ENCODE measurements at places on chromosomes 7 and 10.

GRCh38 chr10:96639899-96640298, 53.1 kb upstream of the TM9SF3 start:
- DNase-seq = no peak

- no peak for DNase-seq
Measured at GRCh38 chr7:136859803-136860202, 8.6 kb upstream of the CHRM2 start.

- no peak for DNase-seq
Measured at GRCh38 chr10:51707821-51708424, 8.5 kb upstream of the CSTF2T start.

- DNase-seq = no peak
Measured at GRCh38 chr7:2251841-2252771, 10.1 kb downstream of the NUDT1 start.

GRCh38 chr7:156167417-156167807, 355.1 kb upstream of the SHH start:
- no peak for DNase-seq

DNA sequence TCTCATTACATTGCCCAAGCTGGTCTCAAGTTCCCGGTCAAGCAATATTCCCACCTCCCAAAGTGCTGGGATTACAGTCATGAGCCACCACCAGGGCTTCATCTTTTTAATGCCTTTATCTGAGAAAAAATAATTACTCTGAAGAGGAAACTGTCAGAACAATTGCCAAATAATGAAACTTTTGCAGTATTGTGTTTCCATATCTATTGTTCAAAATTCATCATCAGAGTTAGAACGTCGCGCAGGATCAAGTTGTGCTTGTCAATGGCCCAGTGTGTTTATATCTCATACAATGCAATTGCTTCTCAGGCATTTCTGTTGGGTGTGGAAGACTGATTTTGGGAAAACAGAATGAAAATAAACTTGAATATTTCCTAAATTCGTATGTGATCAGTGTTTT, 143.1 kb downstream of the ARID5B start:
- no peak for DNase-seq

DNA sequence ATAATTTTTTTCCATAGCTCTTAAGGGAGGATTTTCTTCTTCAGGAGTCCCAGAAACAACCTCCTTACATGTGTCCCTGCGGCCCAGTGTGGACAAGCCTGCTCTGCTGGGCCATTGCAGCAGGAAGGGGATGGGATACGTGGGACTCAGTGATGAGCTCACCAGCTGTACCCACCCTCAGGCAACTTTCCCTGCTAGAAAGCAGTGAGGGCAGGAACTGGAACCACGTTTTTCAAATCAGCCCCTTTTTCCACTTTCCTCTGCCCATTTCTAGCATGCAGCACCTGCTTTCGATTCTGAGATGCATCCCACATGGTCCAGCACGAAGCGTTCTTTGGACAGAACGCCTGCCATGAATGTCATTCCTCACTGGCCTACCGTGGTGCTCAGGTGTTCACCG, 232.7 kb downstream of the KLF6 start:
- DNase-seq = no peak

GRCh38 chr7:31110331-31111108, 58.4 kb downstream of the ADCYAP1R1 start:
- DNase-seq = no peak

- no peak for DNase-seq
Measured at GRCh38 chr7:148204639-148205304, 385.8 kb upstream of the C7orf33 start.

GRCh38 chr10:21449288-21449966, 76.1 kb downstream of the SKIDA1 start:
- DNase-seq = no peak

GRCh38 chr7:24703296-24703695, 54.0 kb downstream of the GSDME start:
- DNase-seq = no peak

DNA sequence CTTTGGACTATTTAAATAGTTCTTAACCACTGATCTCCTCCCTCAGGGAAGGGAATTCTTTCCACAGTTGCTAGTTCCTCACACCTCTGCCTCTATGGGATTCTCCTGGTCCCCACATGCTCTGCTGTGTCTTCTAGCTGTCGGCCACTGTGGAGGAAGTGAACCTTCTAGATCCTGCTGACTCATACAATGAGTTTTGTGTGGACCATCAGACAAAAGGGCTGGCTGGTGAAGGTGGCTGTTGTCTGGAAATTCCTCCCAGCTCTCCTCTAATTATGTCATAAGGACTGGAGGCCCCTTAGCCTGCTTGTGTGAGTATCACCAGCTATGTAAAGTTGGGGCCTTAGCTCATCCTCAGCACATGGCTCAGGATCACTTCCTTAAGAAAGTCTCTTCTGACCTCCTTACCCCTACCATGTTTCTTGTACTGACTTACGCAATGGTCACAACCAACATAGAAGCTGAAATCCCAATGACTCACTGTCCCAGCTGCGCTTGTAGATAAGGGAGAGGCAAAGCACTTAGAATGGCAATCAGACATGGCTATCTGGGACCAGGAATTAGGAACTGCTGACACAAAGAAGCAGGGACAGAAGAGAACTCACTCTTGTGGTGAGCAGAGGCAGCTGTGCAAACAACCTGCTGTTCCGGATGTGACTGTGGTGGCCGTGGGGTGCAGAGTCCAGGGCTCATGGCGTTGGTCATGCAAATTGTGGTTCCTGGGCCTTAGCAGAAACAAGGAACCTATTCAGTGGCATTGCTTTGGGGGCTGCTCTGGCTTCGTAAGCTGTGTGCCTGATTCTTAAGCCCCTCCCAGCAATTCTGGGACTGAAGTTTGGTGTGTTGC, 2.5 kb upstream of the MACC1 start:
- DNase-seq = no peak

DNA sequence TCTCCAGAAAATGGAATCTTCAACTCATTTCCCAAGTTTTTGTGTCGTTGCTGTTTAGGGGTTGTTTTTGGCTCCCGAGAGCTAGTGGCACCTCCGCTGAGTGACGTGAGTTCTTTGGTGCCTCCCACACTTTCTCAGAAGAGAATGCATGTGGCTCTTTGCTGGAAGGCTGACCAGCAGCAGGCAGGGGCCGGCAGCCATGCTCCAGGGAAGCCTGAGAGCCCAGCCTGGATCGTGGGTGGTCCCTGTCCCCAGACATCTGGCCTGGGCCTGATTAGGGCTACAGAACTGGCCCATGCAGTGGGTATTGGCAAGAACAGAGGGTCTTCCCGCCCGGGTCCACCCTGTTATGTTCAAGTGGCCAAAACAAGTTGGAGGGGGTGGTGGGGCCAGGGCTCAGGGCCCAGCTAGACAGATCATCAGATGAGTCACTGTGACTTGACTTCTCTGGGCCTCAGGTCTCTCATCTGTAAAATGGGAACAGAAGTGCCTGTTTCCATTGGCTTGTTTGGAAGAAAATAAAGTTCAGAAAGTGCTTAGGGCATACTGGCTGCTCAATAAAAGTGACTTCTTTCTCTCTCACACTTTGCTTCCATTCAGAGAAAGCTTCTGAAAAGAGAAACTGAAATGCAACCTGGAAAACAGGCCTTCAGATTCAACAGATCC, 83.1 kb downstream of the STRA8 start:
- no peak for DNase-seq

GRCh38 chr7:72925546-72926120, 738 bp downstream of the POM121 start:
- DNase-seq = no peak

GRCh38 chr10:48251525-48252353, 22.8 kb downstream of the FRMPD2 start:
- DNase-seq = no peak

DNA sequence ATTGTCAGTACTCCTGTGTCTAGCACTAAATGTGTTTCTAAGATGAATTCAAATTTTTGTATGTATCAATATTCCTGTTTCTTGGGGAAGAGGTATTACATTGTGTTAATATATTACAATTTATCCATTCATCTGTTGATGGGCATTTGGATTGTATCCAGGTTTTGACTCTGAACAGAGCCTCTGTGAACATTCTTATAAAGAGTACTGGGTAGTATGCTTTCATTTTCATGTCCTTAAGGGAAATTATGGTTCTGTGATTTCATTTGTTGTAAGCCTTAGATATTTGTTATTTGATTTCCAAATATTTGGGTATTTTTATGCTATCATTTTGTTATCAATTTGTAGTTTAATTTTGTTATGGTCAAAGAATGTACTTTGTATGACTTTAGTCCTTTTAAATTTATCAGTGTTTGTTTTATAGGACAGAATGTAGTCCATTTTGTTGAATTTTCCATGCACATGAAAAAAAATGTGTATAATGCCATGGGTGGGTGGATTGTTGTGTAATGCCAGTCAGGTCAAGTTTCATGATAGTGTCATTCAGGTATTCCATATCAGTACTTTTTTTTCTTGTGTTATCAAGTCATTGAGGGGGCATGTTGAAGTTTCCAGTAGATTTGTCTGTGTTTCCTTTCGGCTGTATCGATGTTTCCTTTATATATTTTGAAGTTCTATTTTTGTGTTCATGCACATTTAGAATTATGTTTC, 38.4 kb downstream of the STAM start:
- no peak for DNase-seq

GRCh38 chr7:36048902-36049240, 104.2 kb upstream of the EEPD1 start:
- no peak for DNase-seq

DNA sequence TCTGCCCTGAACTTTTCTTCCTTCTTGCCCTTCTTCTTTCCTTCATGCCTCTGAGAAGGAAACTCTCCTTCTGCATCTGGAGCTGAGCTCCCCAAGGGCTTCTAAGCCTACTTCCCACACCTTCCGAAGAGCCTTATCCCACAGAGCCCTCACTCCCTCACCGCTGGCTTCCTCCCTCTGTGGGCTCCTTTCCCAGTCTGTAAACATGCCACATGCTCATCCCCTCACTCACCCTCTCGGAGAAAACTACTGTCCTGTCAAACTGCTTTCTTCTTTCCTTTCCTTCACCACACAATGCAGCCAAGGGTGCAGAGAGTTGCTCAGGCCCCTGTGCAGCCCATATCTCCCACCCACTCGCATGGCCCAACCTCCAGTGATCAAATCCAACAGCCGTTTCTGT, 18.1 kb downstream of the ANKRD16 start:
- DNase-seq = no peak

GRCh38 chr10:33706191-33706590, 371.7 kb upstream of the NRP1 start:
- DNase-seq = no peak

DNA sequence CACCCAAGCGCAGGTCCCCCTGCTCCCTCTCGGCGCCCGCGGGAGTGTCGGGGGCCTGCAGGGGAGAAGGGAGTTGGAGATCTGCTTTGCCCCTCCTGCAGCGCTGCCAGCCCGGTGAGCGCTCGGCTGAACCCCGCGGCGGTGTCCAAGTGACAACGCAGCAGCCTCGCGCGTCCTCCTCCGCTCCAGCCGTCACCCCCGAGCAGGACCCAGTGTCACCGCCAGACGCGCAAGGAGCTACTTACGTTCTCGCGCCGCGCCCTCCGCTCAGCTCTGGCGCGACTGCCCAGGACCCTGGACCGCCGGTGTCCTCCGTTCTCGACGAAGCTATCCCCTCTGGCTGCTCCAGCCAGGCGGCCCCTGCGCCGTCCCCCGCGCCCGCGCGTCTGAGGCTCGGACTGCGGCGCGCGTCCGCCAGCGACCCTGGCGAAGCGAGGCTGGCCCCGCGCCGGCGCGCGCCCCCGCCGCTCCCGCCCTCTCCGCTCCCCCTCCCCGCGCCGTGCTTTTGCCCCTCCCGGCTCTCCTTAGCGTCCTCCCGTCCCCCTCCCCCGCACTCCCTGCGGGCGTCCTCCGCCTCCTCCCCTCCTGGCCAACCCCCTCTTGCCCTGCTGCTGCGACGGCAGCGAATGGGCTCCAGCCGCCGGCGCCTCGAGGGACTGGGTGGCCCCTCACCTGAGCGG, at the start of gene NRCAM:
TSS of gene NRCAM (minus strand) at position 439 of the 680 bp plus-strand sequence. CDS start 216,372 bp downstream, outside the sequence.
- DNase-seq = peak; percentile 60

GRCh38 chr7:157904211-157904865, 567.5 kb downstream of the DNAJB6 start:
- DNase-seq = no peak

DNA sequence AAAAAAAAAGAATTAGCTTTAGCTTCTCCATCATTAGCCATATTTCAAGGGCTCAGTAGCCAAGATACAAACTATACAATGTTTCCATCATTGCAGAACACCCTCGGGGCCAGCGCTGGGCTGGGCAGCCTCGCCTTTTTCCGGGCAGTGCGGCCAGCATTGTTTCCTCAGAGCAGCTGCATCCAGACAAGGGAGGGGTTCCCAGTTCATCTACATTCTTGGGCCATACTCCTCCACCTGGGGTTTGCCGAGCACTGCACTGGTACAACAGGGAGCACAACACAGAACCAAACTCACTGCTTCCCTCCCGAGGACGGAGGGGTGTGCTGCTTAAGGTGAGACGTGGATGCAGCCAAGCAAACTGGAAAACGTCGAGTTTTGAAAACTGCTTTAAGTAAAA, 2.4 kb upstream of the PKD1L1 start:
- no peak for DNase-seq

DNA sequence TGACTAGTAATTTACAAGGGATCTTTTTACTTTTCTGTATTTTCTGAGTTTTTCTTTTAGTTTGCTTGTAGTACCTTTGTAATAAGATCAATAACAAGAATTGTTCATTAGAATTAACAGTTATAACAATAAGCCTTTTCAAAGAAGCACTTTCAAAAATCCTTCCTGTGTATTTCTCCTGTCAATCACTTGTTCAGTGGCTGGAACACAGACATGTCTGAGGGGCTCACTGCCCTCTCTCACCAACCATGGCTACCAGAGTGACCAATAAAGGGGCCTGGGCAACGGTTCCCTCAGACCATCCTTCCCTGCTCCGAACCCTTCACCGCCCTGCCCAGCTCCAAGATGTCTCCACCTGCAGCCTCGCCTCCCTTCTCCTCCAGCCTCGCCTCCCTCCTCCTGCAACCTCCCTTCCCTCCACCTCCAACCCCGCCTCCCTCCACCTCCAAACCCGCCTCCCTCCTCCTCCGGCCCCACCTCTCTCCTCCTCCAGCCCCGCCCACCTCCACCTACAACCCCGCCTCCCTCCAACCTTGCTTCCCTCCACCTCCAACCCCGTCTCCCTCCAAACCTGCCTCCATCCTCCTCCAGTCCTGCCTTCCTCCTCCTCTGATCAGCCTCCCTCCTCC, 353.4 kb downstream of the TNS3 start:
- no peak for DNase-seq

DNA sequence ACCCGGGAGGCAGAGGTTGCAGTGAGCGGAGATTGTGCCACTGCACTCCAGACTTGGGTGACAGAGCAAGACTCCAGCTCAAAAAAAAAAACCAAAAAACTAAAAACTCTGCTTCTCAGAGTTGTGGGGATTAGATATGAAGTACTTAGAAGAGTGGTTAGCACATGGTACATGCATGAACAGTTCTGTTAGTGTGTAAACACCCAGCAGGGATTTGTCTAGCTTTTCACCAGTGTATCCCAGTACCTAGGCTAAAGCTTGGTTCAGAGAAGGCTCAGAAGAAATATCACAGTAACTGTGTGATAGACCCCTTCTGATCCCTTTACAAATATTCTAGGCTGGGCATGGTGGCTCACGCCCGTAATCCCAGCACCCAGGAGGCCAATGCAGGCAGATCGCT, 9.5 kb downstream of the PPIA start:
- no peak for DNase-seq
